ENCODE measurements at places on chromosomes 7 and 10. TPM values are rescaled to one million over a fixed set of nuclear protein-coding genes. Genes with fewer than 3 reads are reported as not detected.

DNA sequence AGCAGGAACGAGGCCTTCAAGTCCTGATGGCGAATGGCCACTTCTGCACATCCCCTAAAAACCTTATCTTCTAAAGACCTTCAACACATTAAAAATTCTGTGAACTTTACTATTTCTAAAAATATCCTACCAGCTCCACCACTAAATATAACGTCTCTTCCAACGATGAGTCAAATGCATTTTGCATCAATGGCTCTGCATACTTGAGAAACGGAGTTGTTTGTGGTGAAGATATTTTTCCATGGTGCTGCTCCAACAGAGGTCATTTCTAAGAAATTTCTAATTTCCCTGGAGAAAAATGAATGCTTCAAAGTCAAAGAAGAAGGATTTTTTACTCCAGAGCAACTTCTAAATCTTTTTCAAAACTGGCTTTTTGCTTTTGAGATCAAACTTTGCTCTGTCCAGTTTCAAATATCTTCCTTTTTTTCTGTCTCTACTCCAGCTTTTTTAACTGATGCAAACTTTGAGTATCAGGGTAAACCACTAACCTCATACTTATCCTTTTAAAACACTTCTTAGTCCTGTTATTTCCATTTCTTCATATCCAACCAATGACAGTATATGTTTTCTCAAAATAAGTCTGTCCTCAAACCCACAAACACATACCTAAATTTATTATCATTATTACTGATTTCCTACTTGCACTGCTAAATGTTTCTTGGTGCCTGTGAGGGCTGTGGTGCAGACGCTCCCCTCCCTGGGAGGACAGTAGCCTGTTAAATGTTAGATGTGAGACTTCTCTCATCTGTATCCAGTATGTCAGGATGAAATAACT, 258.1 kb downstream of the KLF6 start:
- no peak overlapping the region for H3K4me3 ChIP-seq
- H3K27ac ChIP-seq: peak overlapping the region; percentile 83
- H3K27me3 ChIP-seq: no peaks in the 10 kb centered on the region

- no peaks in the 10 kb centered on the region for H3K36me3 ChIP-seq
- peak overlapping the region; percentile 95 for H3K27ac ChIP-seq
- DNase-seq: no peak
These were observed 79.1 kb downstream of the FAM53B start for GRCh38 chr10:124665091-124665490.

- H3K36me3 ChIP-seq: no peaks in the 10 kb centered on the region
- no peak overlapping the region for H3K4me3 ChIP-seq
- no peaks in the 10 kb centered on the region for H3K4me1 ChIP-seq
- no peak overlapping the region for H3K27ac ChIP-seq
These were observed 19.4 kb upstream of the ATAD1 start for GRCh38 chr10:87837445-87837844.

GRCh38 chr10:34156781-34157425, 658.2 kb downstream of the PARD3 start:
- H3K27ac ChIP-seq: no peak overlapping the region
- H3K4me1 ChIP-seq: no peaks in the 10 kb centered on the region
- no peaks in the 10 kb centered on the region for H3K36me3 ChIP-seq
- no peak for DNase-seq

DNA sequence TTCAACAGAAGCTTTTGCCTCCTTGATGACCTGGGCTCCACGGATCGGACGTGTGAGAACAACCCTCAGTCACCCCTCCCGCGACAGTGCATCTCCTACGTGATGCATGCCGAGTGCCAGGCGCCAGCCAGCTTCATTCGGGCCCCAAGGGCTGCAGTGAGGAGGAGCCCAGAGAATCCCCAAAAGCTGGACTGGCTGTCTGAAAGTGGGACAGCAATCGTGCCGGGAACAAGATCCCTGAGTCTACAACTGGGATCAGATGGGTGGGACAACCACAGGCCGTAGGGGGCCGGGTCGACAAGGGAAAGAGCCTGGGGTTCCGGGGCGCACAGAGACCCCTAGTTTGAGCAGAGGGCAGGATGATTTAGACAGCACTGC, 27.2 kb downstream of the EBF3 start:
- H3K27me3 ChIP-seq: no peaks in the 10 kb centered on the region
- H3K4me3 ChIP-seq: no peak overlapping the region
- DNase-seq: no peak
- H3K27ac ChIP-seq: no peak overlapping the region
- no peaks in the 10 kb centered on the region for H3K36me3 ChIP-seq
- no peaks in the 10 kb centered on the region for H3K4me1 ChIP-seq

DNA sequence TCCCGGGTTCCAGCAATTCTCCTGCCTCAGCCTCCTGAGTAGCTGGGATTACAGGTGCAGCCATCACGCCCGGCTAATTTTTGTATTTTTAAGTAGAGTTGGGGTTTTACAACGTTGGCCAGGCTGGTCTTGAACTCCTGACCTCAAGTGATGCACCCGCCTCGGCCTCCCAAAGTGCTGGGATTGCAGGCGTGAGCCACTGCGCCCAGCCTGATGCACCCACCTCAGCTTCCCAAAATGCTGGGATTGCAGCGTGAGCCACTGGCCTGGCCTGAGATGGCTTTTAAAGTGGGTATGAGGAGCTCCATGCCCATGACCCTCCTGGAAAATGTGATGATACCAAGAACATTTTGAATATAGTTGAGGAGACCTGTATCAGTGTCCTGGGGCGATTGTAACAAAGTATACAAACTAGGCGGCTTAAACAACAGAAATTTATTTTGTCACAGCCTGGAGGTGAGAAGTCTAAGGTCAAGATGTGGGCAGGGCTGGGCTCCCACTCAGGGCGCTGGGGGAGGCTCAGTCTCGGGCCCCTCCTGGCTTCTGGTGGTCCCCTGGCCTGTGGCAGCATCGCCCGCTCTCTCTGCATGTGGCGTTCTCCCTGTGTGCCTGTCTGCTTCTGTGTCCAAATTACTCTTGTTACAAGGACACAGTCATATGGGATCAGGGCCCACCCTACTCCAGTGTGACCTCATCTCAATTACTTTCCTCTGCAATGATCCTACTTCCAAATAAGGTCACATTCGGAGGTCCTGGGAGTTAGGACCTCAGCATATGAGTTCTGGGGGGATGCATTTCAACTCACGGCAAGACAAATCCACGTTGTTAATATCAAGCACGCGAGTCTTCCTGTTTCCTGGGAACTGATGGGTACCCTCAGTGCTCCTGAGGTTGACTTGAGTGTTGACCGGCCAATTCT, 108.8 kb downstream of the ACTR3B start:
- H3K4me3 ChIP-seq: no peak overlapping the region
- peaks cover 17% of the 10 kb centered on the region for H3K36me3 ChIP-seq
- no peaks in the 10 kb centered on the region for H3K4me1 ChIP-seq
- no peaks in the 10 kb centered on the region for H3K27me3 ChIP-seq
- no peak for DNase-seq

DNA sequence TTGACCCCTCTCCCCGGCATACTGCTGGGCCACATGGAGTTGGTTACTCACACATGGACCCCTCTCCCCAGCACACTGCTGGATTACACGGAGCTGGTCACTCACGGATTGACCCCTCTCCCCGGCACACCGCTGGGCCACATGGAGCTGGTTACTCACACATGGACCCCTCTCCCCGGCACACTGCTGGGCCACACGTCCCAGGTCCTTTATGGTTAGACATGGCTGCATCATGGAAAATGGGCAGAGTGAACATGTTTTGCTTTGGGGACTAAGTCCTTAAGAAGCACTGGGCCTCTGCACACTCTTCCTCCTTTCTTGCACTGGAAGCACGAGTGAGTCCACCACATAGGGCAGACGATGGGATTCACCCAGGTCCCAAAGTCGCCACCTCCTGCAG, 102.1 kb upstream of the SHH start:
- H3K36me3 ChIP-seq: no peaks in the 10 kb centered on the region
- no peaks in the 10 kb centered on the region for H3K27me3 ChIP-seq
- no peak for DNase-seq
- no peak overlapping the region for H3K4me3 ChIP-seq
- peaks cover 3% of the 10 kb centered on the region for H3K4me1 ChIP-seq

DNA sequence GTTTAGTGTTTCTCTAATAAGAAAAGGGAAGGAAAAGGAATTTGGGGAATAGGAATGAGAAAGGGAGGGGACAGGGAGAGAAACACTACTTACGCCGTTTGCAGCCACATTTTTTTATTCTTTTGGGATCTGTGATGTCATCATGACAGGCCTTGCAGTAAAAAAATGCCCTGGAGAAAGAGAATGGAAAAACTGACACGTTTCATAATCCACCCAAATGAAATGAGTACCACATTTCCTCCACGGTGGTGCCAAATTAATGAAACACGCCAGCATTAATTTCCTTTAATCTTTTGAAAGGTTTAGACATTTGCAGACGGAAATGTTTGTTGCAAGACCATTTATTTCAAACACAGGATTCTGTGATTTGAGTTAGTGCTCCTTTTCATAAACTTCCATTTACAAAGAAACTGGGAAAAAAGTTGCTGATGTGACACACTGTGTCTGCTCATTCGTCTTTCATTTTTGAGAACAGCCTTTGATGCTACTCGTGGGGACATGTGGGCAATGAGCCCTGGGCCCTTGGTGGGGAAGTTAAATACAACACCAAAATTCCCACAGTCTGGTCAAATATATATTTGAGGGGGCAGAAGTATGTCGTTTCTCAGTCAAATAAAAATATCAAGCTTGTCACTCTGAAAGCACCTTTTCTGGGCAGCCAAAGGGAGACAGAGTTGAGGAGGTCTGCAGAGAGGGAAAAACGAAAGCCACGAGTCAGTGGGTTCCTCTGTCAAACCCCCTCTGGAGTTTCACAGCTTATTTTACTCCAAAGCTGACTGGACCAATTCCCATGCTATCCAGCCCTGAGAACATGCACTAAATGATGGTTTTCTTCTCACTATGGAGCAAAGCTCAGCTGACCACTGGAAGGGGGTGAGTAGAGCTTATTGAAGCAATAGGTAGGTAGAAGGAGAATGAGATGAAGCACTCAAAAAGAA, 625.5 kb downstream of the KCNMA1 start:
- peak overlapping the region; percentile 88 for H3K27ac ChIP-seq
- no peaks in the 10 kb centered on the region for H3K27me3 ChIP-seq
- DNase-seq: no peak

DNA sequence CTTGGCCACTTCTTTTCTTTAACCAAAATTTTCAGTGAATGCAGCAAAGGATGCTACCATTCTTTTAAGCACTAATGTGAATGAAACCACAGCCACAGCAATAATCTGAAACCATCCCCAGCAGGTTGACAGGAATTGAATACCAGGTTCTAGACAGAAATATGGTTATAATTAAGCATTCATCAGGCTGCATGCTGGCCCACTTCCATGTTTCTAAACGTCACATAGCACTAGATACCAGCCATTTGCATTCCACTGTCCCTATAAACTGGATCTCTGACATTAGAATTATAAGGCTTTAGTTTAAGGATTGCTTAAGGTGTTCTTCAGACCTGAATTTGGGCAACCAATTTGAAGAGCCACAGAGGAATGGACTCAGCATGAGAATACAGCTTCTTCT, 340.8 kb upstream of the KLF6 start:
- no peaks in the 10 kb centered on the region for H3K36me3 ChIP-seq
- no peak overlapping the region for H3K4me3 ChIP-seq
- no peak for DNase-seq
- H3K27ac ChIP-seq: no peak overlapping the region

DNA sequence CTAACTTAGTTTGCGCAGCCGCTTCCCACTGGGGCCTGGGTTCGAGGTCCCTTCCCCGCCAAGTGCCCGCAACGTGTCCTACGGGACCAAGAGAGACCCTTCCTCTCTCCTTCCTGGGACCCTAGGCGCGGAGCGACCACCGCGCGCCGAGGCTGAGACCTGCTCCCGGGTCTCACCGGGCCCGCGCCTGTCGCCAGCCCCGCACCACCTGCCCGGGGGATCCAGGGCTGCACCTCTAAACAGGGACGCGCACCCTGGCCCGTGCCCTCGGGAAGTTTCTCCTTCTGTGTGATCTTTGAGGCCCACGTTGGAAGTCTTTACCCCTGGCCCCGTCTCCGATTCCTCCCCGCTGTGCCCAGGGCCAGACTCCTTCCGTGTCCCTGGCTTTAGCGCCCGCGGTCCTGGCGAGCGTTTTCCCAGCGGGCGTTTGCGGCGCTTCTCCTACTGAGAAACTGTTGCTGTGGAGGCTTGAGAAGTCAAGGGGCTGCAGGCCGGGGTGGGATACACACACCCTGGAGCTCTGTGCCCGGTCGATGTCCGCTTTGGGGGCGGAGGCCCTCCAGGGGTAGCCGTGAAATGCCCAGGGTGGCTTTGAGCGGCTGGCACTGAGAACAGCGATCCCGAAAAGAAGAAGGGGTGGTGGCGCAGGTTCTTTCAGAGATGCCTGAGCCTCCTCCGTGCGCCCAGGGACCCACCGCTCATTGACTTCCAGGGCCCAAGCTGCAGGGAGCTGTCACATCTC, 575 bp downstream of the PLPP4 start:
- H3K4me3 ChIP-seq: peak overlapping the region; percentile 57
- H3K4me1 ChIP-seq: no peaks in the 10 kb centered on the region
- no peaks in the 10 kb centered on the region for H3K36me3 ChIP-seq
- no peak for DNase-seq
- H3K27me3 ChIP-seq: no peaks in the 10 kb centered on the region
- no peak overlapping the region for H3K27ac ChIP-seq

DNA sequence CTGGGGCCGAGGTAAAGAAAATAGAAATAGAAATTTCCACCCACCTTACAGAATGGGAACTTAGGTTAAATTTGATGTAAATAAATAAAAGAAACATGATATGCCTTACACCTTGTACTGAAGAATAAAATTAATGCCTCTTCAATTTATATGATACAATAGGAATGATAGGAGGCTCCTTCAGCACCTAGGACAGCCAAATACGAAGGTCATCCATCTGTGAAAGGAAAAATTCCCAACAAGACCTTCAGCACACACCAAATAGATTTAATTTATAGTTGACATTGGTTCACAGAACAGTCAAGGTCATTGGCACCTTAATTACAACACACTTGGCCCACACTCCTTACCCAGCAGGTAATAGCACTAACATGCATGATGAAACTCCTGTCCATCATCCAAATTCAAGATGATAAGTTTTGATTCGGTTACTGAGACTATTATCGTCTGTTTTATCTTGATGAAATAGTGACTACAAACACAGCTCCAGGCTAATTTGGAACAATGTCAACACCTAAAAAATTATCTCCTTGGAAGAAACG, 250.9 kb downstream of the SNX13 start:
- H3K27me3 ChIP-seq: no peaks in the 10 kb centered on the region
- no peak overlapping the region for H3K4me3 ChIP-seq
- H3K36me3 ChIP-seq: no peaks in the 10 kb centered on the region
- no peak overlapping the region for H3K27ac ChIP-seq

Gene NEUROG3
- not detected for total RNA-seq

Gene GPR26
- total RNA-seq: not detected

Gene CALHM3
- total RNA-seq: not detected

Gene PPP1R17
- not detected for total RNA-seq

Gene TEX47
- not detected for total RNA-seq

Gene IL2RA
- total RNA-seq: 0.42 TPM

Gene KCP
- 0.90 TPM for total RNA-seq

Gene RAB19
- total RNA-seq: not detected

Gene ZNF365
- 0.21 TPM for total RNA-seq

Gene IGFBP1
- total RNA-seq: not detected

Gene PRKRIP1
- total RNA-seq: 62.1 TPM

Gene NKX6-2
- total RNA-seq: 3.6 TPM

Gene OR2A1
- 0.60 TPM for total RNA-seq

Measured in tibial nerve (tissue), 4 donors.